Activated naive CD8-positive, alpha-beta T cell treated with anti-CD3 and anti-CD28 coated beads, Interleukin-2, amount 50 U/mL, for 16 hours (primary cell): ENCODE measurements at places on chromosomes 6 and 20.
A peak's percentile ranks its signal among the peaks of the same experiment; 100 is the strongest.

DNA sequence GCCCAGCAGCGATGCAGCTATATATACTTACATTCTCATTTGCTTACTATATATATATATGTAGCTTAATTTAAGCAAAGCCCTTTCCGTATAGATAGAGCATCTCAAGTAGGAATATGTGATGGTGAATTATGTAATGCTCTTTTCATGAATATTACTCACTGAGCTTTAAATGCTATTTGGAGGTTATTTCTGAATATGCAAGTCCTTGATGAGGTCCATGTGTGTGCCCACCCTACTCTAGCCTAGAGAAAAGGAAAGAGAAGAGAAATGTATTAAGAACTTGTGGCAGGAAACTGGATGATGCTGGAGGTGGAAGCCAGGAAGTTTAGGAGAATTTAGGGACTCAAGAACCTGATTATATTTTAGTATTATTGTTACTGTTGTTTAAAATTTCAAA, 63.2 kb downstream of the PHACTR1 start:
- DNase-seq = no peak

DNA sequence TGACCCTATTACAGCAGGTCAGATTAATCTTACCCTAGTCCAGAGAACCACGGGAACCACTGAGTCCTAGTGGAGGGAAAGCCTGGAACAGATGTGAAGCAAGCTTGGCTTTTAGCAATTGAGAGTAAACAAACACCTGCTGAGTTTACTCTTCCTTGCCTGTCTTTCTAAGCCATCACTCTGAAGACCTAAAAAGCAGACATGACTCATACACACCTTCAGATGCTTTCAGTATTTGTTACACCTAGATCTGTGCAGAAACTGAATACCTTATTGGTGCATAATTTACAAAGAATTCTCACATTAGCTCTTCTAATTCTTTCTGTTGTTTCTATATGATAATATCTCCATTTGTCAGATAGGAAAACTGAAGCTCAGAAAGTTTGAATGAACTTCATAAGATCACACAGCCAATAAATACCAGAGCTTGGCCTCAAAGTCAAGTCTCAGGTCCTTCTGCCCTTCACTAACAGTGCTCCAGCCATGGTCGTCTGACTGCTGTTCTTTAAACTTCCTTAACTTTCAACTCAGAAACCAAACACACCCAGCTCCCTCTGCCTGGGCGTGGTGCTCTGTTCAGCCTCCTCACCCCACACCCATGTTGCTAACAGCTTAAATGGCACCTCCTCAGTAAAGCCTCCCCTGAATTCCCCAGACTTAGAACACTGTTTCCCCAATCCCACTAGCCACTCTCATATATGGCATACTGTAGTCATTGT, 8.6 kb upstream of the GABBR1 start:
- DNase-seq = no peak

- DNase-seq = no peak
Measured at GRCh38 chr6:68094070-68094469, 541.0 kb upstream of the ADGRB3 start.

DNA sequence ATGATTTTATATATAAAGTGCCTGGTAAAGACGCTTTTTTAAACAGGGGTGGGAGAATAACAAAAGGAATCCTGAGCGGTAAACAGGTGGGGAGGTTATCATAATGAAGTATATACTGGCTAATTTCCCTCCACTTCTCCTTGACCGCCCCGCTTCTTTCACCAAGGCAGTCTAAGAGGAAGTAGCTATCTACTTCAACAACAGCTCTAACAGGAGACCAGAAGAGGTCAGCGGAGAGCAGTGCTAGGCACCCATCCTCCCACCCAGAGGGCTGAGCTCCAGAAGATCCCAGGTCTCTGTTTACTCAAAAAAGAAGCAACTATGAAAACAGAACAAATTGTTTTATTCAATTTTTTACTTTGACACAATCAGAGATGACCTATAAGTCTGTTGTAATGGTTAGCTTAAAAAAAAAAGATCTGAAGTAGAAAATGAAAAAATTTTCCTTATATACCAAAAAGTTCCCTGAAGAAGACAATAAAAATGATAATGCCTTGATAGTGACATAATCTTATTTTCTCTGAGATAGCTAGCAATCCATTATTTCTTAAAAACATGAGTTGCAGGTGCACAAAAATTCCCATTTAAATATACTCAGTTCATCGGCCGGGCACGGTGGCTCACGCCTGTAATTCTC, 141.1 kb downstream of the PDSS2 start:
- DNase-seq = no peak

GRCh38 chr6:29465279-29465678, 8.3 kb downstream of the OR2H1 start:
- no peak for DNase-seq

DNA sequence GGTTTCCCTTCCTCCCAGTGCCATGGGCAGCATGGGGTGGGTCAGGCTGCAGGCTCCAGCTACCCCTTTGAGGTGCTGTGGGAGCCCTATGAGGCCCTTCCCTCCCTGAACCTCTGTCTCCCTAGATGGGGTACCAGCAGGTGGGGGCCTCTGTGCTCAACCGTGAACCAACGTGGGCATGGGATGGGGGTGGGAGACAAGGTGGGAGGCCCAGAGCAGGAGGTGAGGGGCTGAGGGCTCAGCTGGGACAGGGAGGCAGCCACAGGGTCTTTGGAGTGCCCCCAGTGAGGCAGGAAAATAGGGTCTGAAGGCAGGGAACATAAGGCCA, 33.3 kb downstream of the SUN5 start:
- no peak for DNase-seq

- DNase-seq = no peak
Measured at GRCh38 chr6:13261464-13261994, 66.8 kb downstream of the TBC1D7 start.

- no peak for DNase-seq
Measured at GRCh38 chr6:46940433-46941226, 18.9 kb upstream of the ADGRF5 start.

- DNase-seq = no peak
Measured at GRCh38 chr6:3738381-3739131, 13.0 kb downstream of the PXDC1 start.

DNA sequence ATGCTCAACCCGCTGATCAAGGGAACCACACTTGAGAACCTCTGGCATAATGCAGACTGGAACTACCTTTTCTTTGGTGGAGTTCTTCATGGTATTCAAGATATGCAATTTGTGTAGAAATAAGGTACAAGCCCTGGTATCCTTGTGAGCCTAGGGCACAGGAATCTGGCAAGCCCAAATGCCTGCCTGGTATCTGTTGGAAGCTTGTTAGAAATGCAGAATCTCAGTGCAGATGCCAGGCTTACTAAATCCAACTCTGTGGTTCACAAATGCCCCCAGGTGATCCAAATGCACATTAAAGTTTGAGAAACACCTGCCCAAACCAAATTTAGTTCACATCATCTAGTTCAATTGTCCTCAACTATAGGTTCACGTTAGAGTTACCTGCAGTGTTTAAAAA, 159.8 kb upstream of the LAMP5 start:
- no peak for DNase-seq

GRCh38 chr20:2206957-2207769, 88.6 kb upstream of the TGM3 start:
- peak; percentile 47 for DNase-seq

DNA sequence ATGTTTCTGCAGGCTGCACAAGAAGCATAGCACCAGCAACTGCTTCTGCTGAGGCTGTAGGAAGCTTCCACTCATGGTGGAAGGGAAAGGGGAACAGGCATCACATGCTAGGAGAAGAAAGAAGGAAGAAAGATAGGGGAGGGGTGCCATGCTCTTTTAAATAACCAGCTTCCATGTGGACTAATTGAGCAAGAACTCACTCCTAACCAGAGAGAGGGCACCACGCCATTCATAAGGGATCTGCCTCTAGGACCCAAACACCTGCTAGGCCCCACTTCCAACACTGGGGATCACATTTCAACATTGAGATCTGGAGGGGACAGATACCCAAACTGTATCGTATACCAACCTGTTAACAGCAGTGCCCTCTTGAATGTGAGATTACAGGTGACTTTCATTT, 46.9 kb upstream of the ARMC2 start:
- no peak for DNase-seq

DNA sequence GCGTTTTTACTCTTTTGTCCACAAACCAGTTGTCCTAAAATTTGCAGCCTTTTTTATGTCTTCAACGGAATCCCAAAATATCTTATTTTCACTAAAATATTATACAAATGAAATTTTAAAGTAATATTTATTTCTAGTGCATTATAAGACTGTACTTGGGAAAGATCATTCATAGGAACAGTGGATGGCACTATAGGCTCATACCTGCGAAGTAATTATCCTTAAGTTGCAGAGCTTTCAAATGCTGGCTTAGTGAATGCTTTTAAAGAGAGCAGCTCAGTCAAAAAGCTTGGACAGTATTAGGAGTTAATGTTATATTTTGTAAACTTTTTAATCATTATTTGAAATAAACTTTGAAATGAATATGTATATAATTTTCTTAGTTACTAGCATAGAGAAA, 254.9 kb downstream of the CDKAL1 start:
- DNase-seq = no peak

GRCh38 chr20:45924391-45925261, 9.9 kb upstream of the PCIF1 start:
- DNase-seq = no peak

DNA sequence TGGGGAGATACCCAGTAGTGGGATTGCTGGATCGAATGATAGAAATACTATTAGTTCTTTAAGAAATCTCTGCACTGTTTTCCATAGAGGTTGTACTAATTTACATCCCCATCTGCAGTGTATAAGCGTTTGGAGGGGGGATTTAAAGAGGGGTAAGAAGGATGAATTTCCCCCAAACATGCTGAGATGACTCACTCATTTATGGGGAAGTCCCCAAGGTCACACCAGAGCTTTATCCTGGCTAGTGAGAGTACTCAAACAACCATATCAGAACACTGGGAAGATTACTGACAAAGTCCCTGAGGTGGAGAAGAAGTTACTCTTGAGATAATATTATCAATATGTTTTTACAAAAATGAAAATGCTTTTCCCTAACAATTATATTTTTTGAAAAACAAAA, 44.0 kb downstream of the ROS1 start:
- DNase-seq = no peak

DNA sequence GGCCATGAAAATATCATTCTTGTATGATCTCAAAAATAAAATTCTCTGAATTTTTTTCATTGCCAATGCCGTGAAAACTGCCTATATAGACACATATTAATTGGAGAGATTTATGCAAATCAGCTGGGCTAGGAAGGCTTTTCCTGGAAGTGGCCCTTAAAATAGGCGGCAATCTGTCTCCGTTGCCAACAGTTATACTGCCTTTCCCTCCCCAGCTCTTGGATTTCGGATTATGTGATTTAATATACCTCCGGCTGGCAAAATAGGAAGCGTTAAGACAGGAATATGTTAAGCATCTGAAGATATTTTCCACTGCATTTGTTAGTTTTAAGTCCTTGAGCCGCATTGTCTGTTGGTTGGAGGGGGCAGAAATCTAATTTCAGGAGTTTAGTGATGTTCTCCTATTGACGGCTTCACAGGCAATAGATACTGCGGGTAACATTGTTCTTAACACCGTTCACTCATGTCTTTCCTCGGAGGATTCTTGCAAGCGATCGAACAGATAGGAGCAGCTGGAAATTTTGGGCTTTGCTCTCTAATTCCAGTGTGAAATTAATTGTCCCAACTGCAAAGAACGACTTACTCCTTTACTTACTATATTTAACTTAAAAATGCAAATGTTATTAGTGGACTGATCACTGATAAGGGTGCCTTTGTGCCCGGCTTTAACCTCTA, 113.3 kb downstream of the LINC00237 start:
- DNase-seq = no peak

GRCh38 chr6:34148631-34149451, 3.0 kb upstream of the GRM4 start:
- DNase-seq = no peak

GRCh38 chr6:131787766-131788712, 19.8 kb upstream of the ENPP1 start:
- no peak for DNase-seq

GRCh38 chr20:62357187-62357667, 9.9 kb downstream of the LAMA5 start:
- no peak for DNase-seq
